ENCODE measurements at places on chromosomes 2 and 18.

DNA sequence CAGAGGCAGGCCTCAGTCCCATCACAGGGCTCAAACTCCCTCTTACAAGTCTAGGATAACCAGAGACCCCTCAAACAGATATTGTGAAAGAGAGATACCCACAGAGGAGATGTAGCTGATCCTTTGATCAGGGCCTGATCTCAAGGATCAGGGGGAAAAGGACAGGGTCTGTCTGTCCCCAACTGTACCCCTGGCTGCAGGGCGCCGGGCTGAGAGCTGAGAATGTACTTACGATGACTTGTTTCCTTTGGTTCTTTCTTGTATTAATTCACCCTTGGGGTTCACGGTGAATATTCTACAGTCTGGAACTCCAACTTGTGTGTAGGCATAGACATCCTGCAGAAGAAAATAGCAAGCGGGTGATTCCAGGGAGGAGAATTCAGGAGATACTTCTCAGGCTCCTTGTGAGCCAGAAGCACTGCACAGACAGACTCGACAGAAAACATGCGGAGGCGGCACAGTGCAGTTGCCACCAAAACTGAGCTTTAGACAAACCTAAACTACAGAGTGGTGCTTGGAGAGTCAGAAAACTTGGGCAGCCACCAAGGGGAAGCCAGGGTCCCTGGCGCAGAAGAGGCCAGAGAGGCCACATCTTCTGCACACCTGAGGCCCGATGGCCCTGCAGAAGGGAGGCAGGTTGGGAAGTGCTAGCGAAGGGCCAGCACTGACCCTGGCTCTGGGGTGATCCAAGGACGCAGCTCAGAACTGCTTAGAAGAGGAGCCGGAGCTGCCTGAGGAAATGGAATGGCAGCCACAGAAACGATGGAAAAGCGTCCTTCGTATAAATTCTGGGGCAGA lies 73.9 kb downstream of the EMILIN2 start:
- no peak for DNase-seq

DNA sequence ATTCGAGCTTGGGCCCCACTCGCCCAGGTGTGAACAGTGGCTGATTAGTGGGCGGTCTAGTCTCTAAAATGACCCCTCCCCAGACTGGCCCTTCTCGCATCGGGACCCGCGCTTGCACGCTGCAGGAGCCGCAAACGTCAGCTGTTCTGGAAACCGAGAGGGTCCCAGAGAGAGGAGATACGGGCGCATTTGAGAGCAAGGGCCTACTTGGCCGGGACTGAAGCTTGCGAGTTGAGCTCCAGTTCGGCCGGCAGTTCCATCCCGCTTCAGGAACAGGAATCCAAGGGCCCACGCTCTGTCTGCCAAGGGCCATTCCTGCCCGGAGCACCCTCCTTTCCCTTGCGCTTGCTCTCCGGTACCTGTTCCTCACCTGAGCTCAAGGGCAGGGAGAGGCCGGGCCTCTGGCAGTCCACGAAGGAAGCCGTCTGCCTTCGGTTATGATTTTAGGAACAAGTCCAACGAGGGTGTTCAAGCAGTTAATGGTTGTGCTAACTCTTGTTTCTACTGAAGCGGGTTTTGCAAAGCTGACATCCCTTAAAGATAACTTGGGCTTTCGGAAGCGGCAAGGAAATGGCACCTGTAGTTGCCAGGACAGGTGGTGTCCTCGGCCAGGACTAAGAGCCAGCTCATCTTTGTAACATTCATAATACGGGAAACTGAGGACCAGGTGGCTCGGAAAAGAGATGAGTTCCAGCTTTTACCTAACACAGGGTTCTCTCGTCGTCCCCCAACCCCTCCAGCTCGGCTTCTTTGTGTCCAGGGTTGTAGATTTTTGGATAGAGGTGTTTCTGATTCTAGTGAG lies 3.9 kb upstream of the DLX1 start:
- no peak for DNase-seq

GRCh38 chr2:2692599-2693389 lies 361.7 kb upstream of the MYT1L start:
- no peak for DNase-seq

GRCh38 chr2:180003559-180003958 lies 3.5 kb downstream of the CWC22 start:
- DNase-seq, result no peak

DNA sequence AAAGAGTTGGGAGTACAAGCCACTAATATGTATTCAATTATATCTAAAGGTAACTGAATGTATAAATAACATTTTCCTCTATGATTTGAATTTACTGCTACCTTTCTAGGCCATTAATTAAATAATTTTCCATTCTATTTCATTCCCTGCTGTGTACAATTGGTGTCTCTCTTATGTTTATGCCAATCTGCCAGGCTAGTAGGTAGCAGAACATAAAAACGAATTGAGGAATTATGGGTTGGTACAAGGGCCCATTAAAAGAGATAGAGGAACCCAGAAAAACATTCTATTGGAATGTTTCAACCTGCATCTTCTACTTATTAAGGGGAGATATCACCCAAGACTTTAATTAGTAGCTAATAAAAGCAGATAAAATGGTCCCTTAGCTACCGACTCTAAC lies 32.2 kb downstream of the AKAIN1 start:
- DNase-seq, result no peak

DNA sequence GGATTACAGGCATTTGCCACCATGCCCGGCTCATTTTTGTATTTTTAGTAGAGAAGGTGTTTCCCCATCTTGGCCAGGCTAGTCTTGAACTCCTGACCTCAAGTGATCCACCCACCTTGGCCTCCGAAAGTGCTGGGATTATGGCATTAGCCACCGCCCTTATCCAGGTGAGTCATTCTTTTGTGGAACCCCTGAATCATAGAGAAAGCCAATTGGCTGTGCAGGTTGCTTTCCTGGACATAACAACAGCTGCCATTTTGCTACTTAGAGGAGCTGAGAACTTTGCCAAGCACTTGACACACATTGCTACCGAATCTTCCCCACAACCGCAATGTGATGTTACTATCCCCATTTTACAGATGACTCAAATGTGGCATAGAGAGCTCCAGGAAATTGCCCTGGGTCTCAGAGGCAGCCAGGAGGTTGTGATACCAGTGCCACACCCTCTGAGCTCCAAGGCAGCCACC lies 36.0 kb downstream of the SETBP1 start:
- no peak for DNase-seq

DNA sequence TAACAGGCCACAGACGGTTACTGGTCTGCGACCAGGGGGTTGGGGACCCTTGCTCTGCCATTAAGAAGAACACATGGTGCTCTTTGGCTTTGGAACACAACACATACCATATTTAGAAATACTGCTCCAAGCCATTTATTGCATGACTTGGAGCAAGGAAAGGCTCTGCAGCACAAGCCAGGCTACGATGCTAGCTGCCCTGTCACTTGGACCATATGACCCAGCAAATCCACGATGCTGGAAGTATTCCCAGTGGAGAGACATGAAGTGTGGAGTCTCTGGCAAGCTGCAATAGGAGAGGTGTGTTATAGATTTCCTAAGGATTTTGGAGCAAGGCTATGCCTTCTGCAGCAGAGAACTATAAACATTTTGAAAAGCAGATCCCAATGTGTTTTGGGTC lies 171.2 kb downstream of the HAUS1 start:
- DNase-seq, result no peak

DNA sequence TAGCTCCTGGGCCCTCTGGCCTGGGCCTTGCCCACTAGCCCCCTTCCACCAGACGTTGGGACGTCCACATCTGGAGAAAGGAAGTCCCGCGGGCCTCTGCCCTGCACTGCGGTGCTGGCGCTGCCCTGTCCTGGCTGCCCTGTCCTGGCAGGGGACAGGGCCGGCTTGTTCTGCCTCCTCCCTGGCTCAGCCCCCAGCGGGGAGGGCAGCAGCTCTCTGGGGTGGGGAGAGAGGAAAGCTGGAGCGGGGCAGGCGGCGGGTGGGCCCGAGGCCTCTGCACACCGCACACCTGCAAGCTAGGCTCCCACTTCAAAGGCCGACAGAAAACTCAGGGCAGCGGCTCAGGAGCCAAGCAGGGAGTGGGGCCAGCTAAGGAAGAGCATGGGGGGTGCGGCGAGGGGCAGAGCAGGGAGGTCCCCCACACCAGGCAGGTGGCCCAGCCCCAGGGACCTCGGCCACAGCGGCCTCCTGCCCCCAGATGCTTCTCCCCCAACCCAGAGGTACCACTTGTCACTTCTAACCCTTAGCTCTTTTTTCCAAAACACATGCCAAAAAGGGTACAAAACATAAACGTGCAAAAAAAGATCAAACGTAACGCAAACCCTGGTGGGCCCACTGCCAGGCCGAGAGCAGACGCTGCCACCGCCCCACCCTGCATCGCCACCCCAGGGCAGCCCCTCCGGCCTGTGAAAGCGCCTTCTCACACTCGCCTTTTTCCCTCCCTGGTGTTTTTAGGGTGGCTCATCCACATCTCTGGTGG lies 13.5 kb downstream of the SNED1 start:
- no peak for DNase-seq

All from NT2/D1 (cell line).